ENCODE measurements at places on chromosomes 4 and X.
A peak's percentile ranks its signal among the peaks of the same experiment; 100 is the strongest.

DNA sequence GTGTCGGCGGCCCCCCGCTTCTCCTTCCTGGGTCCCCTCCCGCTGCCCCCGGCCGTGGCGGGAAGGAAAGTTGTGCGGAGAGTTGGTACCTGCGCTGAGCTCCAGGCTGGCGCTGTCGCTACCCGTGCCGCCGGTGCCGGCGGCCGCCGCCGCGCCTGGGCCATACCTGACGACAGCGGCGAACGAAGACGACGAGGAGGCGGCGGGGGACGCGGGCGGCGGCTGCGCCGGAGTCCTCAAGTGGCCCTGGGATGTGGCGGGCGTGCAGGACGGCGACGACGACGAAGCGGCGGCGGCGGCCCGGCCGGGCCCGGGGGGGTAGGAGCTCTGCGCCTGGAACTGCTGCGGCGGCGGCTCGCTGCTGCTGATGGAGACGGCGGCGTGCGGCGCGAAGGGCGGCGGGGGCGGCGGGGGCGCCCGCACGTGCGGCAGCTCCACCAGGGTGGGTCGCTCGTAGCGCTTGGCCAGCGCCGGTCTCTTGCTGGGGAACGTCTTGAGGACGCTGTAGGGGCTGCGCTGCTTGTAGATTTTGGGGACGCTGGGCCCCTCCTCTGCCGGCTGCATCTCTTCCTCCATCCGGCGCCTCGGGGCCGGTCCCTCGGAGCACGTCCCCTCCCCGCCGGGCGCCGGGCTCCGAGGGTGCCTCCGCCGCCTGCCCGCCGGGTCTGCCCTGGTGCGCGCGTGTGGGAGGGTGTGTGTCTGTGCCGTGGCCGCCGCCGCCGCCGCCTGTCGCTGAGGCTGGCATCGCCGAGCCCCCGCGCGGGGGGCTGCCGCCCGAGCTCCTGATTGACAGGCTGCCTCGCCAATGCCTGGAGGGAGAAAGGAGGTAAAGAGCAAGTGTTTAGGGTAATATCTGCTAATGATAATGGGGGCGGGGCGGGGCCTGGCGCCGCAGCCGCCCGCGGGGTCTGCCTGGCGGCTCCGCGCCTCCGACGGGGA, 618 bp downstream of the BEND4 start:
- no peak for DNase-seq

DNA sequence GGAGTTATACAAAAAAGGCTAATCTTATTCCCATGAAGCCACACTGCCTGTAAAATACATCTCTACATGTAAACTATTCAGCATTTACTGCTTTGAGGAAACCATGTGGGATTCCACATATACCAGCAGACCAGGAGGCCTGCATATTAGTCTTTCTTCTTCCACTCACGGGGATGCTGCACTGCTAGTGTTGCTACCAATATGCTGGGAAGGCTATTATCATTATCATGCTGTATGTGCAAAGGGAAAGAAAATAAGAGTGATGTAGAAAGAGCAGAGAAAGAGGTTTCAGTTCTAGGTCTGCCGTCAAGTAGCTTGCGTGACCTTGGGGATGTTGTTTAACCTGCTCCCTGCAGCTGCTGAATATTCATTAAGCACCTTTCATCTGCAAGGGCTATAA, 61.0 kb downstream of the MGST2 start:
- DNase-seq = no peak

- no peak for DNase-seq
Measured at GRCh38 chrX:66633541-66633940, 5.3 kb downstream of the EDA2R start.

- peak; percentile 73 for DNase-seq
Measured at GRCh38 chr4:31741326-31741725, 1021.2 kb downstream of the PCDH7 start.

- DNase-seq = no peak
Measured at GRCh38 chr4:2302387-2303119, 40.6 kb upstream of the MXD4 start.

All from inflammatory macrophage treated with lipopolysaccharide for 4 hours (primary cell).